ENCODE measurements at places on chromosomes 5 and 9.

GRCh38 chr5:110726249-110727024, at the start of gene TMEM232:
Gene TMEM232 (minus strand): TSS chr5:110726671. CDS start chr5:110667352, 59,319 bp downstream.
- DNase-seq = peak; percentile 48

- DNase-seq = no peak
These were observed 30.2 kb downstream of the WDR36 start for GRCh38 chr5:111122398-111122797.

DNA sequence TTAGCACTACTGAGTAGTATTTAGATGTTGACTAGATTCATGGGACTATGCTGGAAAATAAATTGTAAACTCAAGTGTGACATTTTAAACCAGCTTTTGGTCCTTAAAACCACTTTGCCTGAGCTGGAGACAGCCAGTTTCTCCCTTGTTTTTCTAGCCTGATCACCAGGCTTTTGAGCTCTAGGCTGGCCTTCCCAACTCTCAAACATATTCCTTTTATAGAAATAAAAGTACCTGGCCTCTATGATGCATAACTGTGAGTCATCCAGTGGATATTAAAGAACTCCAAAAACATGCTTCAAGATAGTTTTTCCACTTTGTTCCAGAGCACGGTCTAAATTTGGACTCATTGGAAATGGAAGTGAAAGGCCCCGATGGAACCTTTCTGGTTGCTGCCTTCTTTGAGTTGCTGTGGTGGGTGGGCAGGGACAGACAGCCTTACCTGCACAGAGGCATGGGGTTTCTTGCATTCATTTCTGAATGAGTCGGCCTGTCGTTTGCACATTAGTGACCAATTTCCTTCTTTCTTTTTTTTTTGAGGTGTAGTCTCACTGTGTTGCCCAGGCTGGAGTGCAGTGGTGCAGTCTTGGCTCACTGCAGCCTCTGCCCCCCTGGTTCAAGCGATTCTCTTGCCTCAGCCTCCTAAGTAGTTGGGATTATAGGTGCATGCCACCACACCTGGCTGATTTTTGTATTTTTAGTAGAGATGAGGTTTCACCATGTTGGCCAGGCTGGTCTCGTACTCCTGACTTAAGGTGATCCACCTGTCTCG, 43.1 kb downstream of the TRIO start:
- DNase-seq = no peak

DNA sequence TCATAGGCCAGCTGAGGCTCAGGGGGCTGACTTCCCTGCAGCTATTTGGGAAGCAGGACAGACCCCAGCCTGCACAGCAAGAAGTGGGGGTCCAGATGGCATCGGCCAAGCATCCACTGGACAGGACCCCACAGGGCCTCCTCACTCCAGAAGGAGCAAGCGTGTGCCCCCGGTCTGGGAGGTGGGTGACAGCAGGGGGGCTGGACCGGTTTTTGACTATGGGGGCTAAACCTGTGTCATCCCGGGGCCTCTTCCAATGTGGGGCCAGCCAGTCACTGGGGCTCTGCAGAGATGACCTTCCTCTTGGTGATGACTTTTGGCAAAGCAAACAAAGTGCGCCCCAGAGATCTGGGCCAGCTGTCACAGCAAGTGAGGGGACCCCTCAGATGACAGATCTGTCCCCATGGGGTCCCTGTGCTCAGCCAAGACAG, 163.9 kb downstream of the OLFM1 start:
- no peak for DNase-seq

- no peak for DNase-seq
These were observed 465.4 kb downstream of the ICE1 start for GRCh38 chr5:5887833-5888232.

- DNase-seq = no peak
These were observed 279.7 kb downstream of the NPR3 start for GRCh38 chr5:32990593-32991420.

DNA sequence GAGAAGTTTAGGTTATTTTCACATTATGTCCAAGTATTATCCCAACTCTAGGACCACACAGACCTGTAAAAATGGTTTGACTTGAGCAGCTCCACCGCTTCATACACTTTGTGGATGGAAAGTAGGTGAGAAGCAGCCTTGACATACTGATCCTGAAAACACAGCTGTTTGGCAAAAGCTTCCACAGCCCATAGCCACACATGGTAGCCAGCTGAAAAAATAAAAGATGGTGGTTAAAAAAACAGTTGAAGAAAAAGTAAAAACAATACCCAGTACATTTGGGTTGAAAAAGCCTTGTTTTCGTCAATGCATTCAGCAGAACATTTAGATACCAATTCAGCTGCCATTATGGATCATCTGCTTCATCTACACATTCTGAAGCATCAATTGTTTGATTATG, 36.7 kb downstream of the GEMIN5 start:
- no peak for DNase-seq

GRCh38 chr9:133184971-133185370, 21.3 kb upstream of the GBGT1 start:
- no peak for DNase-seq

- DNase-seq = no peak
These were observed 1079.4 kb upstream of the COX7C start for GRCh38 chr5:85538362-85538761.

DNA sequence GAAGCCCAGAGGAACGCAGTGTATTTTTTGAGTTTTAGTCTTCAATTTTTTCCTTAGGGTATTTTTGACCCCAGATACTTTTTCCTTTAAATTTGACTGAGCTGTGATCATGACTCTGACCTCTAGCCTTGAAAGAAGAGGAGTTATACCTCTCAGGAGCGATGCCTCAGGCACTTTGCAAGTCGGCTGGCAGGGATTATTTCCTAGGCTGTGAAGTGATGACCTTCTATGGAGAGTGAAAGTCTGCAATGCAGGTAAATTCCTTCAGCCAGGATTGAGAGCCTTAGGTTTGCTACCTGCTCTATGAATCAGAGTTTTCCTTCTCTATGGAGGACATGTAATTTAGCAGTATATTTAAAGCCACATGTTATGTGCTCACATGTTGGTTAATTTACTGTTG, 10.8 kb upstream of the NUDT12 start:
- DNase-seq = no peak

- no peak for DNase-seq
These were observed 599 bp downstream of the LYRM7 start for GRCh38 chr5:131171276-131171810.

GRCh38 chr5:167565189-167565954, 726.1 kb upstream of the WWC1 start:
- DNase-seq = no peak

- no peak for DNase-seq
These were observed 78.9 kb upstream of the PAPPA start for GRCh38 chr9:116074658-116075057.

DNA sequence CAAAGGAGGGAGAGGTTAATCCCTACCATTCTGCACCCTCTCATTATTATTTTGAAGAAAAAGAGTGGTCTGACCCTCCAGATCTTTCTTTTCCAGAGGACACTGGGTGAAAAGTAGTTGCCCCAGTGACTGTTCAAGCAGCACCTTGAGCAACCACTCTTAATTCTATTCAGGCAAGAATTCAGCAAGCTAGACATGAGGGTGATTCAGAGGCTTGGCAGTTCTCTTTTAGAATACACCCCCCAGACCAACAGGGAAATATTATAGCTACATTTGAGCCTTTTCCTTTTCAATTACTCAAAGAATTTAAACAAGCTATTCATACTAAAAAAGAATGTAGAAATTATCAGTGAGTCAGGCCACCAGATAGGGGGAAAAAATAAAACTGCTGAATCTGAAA, 178.3 kb downstream of the MRPS30 start:
- DNase-seq = no peak

DNA sequence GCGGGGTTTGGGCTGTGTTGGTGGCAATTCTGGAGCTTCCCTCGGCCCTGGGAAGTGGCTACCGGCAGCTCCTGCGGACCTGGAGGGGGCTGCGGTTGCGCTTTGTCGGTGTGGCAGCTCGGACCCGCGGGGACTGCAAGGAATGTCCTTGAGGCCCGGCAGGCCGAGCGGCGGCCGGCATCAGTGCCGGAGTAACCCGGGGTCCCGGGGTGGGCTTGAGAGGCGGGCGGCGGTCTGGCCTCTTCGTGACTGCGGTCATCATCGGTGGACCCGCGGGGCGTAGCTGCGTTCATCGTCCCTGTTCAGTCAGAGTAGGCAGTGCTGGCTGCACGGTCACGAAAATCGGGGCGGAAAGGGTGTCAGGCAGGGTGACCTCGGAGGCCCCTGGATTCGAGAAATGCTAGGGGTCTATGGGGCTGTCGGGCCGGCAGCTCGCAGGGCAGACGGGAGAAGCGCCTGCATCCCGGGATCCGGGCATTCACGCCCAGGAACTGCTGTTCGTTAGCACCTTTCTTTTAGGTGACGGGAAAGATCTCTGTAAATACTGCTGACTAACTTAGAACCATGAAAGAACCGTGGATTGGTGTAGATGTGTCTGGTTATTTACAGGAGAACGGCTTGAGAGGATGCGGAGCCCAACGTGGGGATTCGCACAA, 474 bp downstream of the HMGCR start:
- no peak for DNase-seq

GRCh38 chr9:22683700-22684075, 237.1 kb downstream of the DMRTA1 start:
- no peak for DNase-seq

DNA sequence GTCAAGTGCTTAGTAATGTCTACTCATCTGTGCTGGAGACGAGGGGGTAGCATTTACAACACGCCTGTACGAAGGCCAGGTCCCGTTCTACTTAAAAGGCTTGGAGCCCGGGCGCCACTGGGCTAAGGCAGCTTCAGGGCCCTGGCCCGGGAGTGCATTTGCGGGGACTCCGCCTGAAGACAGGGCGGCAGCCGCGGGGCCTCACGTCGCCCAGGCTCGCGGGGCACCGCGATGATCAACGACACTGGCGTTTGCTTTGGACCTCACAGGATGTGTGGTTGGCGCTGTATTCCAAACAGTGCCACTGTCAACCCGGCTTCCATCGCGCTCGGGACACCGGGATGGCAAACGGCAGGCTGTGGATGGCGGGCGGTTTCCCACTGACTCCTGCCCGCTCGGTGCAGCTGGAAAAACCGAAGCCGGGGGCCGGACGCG, 1.1 kb upstream of the TENT4A start:
- no peak for DNase-seq

- no peak for DNase-seq
These were observed 400.7 kb downstream of the PSAT1 start for GRCh38 chr9:78697618-78698017.

- DNase-seq = no peak
These were observed 138.0 kb downstream of the NUDT12 start for GRCh38 chr5:103424453-103425205.

- DNase-seq = no peak
These were observed 502.5 kb upstream of the SEMA6A start for GRCh38 chr5:117077142-117077541.

DNA sequence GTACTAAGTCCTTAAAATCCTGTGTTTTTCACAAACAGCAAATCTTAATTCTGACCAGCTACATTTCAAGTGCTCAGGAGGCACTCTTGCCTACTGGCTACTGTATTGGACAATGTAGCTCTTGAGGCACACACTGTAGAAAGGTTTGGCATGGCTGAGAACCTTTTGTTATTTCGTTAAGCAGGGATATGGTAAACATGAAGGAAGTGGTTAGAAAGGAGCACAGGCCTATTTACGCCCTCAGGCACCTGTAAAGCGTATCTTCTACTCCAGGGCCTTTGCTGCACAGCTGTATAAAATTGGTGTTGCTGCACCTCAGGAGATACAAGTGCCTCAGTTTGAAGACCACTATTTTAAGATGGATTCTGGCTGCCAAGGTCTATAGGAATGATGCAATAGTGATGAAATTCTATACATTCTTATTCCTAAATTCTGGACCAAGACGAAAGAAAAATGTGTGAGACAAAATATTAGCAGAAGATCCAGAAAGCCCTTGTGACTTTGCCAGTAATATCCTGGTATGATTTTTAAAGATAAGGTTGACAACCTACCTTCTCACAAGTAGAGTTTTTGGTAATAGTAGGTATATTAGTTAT, 9.3 kb upstream of the OTULIN start:
- DNase-seq = no peak

DNA sequence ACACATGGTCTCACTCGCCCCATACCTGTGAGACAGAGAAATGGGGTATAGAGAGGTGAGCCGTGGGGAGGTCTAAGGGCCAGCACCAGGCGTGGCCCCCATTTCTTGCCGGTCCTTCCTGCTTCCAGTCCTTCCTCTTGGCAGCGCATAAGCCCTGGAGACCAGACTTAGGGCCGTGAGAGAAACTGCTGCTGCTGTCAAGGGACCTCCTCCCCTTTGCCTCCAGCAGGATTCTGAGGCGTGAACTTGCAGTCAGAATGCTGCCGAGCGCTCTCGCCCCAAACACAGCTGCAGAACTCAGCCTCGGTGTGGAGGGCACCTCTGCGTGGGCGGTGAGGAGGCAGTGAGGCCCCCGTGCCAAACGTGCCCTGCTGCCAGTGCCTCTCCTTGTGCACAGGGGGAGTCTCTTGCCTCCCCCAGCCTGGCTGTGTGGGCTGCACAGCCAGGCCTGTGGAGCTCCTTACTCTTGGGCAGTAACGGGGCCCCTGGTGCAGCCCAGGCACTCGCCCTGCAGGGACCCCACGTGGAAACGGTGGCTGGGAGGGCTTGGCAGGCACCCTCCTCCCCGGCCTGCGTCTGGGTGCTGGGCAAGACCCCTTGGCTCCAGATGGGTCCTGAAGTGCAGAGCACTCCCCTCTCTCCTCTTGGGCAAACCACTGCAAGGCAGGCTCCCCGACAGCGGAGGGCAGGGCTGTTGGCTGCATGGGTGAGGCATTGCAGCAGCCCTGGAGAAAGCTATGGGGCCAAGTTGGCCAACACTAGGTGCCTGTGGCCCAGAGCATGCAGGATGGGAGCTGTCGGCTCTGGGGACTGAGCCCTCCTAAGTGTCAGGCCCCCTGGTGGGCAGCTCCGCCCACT, 85.4 kb downstream of the RXRA start:
- DNase-seq = no peak

DNA sequence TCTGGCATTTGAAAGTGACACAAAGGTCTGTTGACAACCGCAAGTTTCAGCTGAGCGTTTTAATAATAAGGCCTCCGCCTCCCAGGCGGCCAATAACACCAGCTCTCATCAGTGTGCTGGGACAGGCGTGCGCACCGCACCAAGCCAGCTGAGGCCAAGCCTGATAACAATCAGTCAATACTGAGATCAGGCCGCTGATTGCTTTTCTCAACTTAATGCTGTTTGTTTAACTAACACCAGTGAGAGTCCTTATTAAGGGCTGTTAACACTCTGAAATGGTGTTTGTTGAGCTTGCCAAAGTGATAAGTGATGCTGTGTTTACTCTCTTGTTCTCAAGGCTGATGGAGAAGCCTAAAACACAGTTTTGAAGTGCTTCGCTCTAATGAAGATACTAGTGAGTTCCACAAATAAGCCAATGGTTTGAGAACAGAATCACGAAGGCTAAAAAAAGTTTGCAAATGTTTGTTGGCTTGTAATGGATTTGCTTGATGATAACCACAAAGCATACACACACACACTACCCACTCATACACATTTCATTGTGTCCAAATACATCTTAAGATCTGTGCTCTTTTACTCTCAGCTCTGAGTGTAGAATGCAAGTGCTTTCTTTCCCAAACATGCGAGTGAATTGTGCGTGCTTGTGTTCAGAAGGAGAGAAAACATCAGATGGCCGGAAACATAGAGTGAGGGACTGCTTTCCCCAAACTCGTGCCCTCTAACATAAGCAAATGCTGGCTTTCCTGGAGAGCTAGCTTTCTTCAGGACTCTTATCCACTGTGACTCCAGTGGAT, 330.4 kb upstream of the KLF4 start:
- DNase-seq = no peak
